ENCODE measurements at places on chromosomes 16 and 17. TPM values are rescaled to one million over a fixed set of nuclear protein-coding genes. Genes with fewer than 3 reads are reported as not detected.

The NOL3 gene
- 22.9 TPM for total RNA-seq

The SMPD3 gene
- not detected for total RNA-seq

The GUCY2D gene
- total RNA-seq: not detected

The UBE2G1 gene
- 28.2 TPM for total RNA-seq

The ANKFN1 gene
- 0.14 TPM for total RNA-seq

The TNFRSF17 gene
- not detected for total RNA-seq

The DNAH2 gene
- under 0.01 TPM for total RNA-seq

The KREMEN2 gene
- not detected for total RNA-seq

The ALDOA gene
- total RNA-seq: 559 TPM

The MT2A gene
- total RNA-seq: 205 TPM

The GP1BA gene
- not detected for total RNA-seq

The ACSM5 gene
- total RNA-seq: not detected

The C17orf50 gene
- not detected for total RNA-seq

The PLXDC1 gene
- not detected for total RNA-seq

The NGFR gene
- total RNA-seq: 0.28 TPM

The WSCD1 gene
- 0.05 TPM for total RNA-seq

The IL17C gene
- not detected for total RNA-seq

The MYCBPAP gene
- 0.59 TPM for total RNA-seq

The MMP28 gene
- 1.3 TPM for total RNA-seq

The KCNJ2 gene
- total RNA-seq: 0.59 TPM

The MILR1 gene
- 6.2 TPM for total RNA-seq

The PRR35 gene
- not detected for total RNA-seq

The KRT32 gene
- total RNA-seq: not detected

The ELMO3 gene
- total RNA-seq: 0.42 TPM

The HEATR9 gene
- not detected for total RNA-seq

The SPPL2C gene
- not detected for total RNA-seq

The DNAI2 gene
- total RNA-seq: not detected

The TRAPPC1 gene
- total RNA-seq: 44.2 TPM

The MT4 gene
- not detected for total RNA-seq

The CASKIN1 gene
- 0.30 TPM for total RNA-seq

The C17orf113 gene
- under 0.01 TPM for total RNA-seq

The LITAF gene
- total RNA-seq: 24.3 TPM

The DHX38 gene
- 97.7 TPM for total RNA-seq

The ATP6V0A1 gene
- 53.4 TPM for total RNA-seq

The GPR179 gene
- total RNA-seq: under 0.01 TPM

The TOP2A gene
- total RNA-seq: 6.5 TPM

The KRT13 gene
- 0.46 TPM for total RNA-seq

The ITGAD gene
- not detected for total RNA-seq

The PTX4 gene
- not detected for total RNA-seq

The TEKT1 gene
- total RNA-seq: not detected

The GAS7 gene
- total RNA-seq: 2.8 TPM

The SPATA32 gene
- not detected for total RNA-seq

The NOG gene
- 0.42 TPM for total RNA-seq

The CMTM4 gene
- 23.0 TPM for total RNA-seq

The ASPA gene
- 0.05 TPM for total RNA-seq

The AOC3 gene
- total RNA-seq: 0.30 TPM

The EVI2A gene
- total RNA-seq: 0.09 TPM

The CA7 gene
- not detected for total RNA-seq

The CX3CL1 gene
- under 0.01 TPM for total RNA-seq

The UNC13D gene
- total RNA-seq: 0.83 TPM

The KRTAP2-1 gene
- not detected for total RNA-seq

The RIPOR1 gene
- 32.1 TPM for total RNA-seq

The MYH11 gene
- under 0.01 TPM for total RNA-seq

The HSD17B2 gene
- 1.8 TPM for total RNA-seq

The TM4SF5 gene
- not detected for total RNA-seq

The RHBDL1 gene
- total RNA-seq: 6.5 TPM

The AKAP10 gene
- total RNA-seq: 33.2 TPM

The GLG1 gene
- total RNA-seq: 326 TPM
